WTC11 (cell line): ENCODE measurements at places on chromosomes 11 and 22. TPM values are rescaled to one million over a fixed set of nuclear protein-coding genes. Genes with fewer than 3 reads are reported as not detected.

Gene OR8D4
- total RNA-seq = 0.07 TPM in 1 of 3 replicates, not detected in the others

Gene GAS2L1
- 15.3 to 19.9 TPM (median 15.6 TPM) in 3 replicates for total RNA-seq

Gene CASP1
- total RNA-seq = 0.78 TPM in 1 of 3 replicates, not detected in the others

Gene MUC15
- not detected in 3 replicates for total RNA-seq

Gene ART1
- not detected in 3 replicates for total RNA-seq

Gene HBB
- total RNA-seq = 0.34 TPM in 1 of 3 replicates, not detected in the others

DNA sequence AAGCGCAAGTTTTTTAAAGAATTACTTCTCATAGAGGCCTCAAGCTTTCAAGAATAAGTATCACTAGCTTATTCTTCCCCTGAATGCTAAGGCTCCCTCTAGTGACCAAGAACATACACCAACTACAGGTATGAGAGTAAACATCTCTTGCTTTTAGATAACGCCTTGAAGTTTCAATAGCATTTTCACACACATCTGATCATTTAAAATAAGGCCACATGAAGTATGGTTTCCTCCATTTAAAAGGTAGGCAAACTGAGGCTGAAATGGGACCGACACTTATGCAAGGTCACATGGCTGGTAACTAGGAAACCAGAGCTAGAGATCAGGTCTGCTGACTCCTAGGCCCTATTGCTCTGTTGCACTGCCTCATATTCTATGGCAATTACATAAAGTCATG is 66.5 kb downstream of the CCDC34 start:
- DNase-seq = no peak

DNA sequence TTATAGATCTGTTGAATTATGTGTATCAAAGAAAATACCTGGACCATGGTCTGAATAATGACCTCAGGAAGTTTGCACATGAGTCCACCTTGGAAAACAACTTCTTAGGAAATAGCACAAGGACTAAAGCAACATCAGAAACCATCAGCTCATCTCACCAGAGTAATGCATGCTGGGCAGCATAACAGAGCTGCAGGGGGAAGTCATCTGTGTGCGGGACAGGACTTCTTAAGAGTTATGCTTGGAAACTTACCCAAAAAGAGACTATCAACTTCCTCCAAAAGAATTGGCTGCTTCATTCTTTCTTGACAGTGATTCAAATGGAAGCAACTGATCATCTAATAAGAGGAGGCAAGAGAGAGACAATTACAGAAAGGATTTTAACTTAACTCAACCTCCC is 2.5 kb downstream of the OR56B4 start:
- DNase-seq = no peak

- DNase-seq = no peak
Observed at GRCh38 chr22:36014546-36015074, 14.0 kb downstream of the RBFOX2 start.

DNA sequence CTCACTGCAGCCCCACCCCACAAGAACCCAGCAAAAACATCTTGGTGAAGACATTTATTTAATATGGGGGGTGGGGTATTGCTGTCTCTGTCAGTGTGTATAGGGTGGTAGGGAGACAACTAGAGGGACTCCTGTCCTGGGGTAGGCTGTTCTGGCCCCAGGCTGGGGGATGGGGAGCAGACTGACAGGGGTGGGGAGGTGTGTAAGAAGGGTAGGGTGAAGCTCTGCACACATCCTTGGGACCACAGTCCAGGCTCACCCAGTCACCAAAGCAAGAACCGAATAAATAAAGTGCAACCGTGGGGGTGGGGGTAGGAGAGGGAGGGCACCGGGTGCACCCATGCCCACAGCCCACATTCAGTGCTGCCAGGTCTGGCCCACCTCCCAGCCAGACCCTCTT is 7.8 kb upstream of the HPX start:
- no peak for DNase-seq

DNA sequence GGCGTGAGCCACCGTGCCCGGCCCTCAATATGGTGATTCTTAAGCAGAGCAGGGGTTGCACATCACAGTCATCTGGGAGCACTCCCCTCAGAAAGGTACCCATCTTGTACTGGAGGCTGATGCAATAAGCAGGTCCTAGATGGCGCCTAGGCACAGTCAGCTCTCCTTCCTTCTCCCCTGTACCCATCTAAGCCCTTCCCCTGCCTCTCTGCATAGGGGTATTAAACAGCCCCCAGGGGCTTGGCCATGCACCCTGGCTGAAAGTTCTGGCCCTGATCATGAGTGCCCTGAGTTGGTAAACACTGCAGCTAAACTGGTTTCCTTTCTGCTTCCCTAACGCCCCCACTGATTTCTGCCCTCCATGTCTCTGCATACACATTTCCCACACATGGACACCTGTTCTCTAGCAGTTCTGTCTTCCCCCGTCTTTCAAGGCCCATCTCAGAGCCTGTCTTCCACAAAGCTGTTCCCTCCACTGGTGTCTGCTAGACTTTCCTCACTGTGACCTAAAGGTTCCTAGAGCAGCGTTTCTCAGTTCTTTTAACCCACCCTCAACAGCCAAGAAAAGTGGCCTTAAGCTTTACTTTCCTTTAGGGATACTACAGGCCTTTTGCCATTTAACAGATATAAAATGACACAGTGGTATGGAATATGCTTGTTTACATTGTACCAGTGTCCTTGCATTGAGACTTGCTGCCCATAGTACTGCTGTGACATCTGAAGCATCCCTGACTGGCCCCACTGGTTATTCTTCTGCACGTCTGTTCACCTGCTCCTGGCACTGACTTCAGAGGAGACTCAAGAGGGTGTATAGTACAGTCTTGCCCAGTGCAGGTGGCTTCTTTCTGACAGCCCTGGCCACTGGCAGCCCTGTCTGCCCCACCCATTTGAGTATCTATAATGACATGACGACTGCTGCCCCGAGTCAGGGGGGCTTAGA is 15.6 kb downstream of the UBE2L3 start:
- DNase-seq = no peak

GRCh38 chr11:6556139-6556949 is 47.1 kb downstream of the RRP8 start:
- no peak for DNase-seq

DNA sequence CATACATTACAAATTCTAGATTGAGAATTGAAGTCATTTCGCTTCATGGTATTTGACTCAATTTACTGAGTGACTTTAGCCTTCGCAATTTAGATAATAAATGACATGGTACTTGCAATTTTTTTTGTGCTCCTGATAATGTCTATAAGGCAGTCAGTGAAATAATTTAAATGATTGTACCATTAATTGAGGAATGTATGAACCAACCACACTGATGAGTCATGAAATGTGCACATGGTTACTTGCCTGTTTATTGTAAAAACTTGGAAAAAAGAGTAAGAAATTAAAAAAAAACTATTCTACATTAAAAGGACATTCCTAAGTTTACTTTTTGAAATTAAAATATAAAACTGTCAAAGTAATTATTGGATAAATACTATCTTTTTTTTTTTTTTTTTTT is 43.3 kb downstream of the DNAJC24 start:
- DNase-seq = no peak

GRCh38 chr11:19660076-19660475 is 52.6 kb upstream of the NAV2 start:
- DNase-seq = no peak

- no peak for DNase-seq
Observed at GRCh38 chr22:16806401-16806800, 18.8 kb downstream of the XKR3 start.
